ENCODE measurements at places on chromosomes 16 and 17. TPM values are rescaled to one million over a fixed set of nuclear protein-coding genes. Genes with fewer than 3 reads are reported as not detected.

- peak; percentile 51 for DNase-seq
Observed at GRCh38 chr17:45131616-45132319, 547 bp downstream of the PLCD3 start.

DNA sequence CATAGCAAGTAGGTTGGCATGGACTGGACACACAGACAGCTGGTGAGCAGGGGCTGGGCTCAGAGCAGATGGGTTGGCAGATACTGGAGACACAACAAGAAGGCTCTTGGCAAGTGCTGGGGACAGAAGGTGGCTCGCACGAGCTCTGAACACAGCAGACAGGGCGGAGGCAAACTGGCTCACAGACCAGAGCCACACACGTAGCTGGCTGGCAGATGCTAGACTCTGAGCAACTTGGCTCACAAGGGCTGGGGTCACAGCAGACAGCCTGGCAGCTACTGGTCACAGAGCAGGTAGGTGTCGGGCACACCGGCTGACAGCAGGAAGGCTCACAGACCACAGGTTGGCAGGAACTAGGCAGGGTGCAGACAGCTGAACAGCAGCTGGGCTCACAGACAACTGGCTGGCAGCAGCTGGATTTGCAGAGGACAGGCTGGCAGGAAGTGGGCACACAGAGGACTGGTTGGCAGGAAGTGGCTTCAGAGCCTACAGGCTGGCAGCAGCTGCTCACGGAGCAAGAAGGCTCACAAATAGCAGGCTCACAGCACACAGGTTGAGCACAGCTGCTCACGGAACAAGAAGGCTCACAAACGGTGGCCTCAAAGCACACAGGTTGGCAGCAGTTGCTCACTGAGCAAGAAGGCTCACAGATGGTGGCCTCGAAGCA lies 725 bp downstream of the KRTAP16-1 start:
- DNase-seq: peak; percentile 34

DNA sequence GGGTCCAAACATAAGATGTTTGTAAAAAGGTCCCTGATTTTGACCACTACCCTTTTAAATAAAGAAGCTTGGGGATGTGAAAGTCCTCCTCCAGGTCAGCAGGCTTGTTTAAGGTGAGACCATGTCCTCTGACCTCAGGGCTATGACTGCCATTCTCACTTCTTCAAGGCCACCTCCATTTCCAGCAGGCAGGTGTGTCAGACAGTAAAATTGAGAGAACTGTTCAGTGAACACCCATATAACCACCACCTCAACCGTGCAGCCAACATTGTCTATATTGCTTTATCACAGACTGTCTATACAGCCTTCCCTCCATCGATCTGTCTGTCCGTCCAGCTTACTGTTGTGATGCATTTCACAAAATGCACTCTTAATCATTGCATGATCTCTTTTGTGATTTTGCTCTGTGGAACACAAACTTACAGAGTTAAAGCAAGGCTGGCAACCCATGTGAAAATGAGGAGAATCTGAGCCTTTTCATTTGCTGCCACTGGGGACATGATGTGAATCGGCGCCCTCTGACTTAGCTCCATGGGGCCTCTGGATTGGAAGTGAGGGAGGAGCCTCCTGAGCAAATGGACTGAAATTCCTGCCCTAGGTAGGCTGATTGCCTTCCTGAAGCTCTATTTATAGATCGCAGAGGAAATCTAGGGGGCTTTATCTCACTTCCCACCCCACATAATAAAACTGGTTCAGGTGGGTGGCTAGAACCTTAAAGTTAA lies 53.8 kb downstream of the ZNRF1 start:
- no peak for DNase-seq

DNA sequence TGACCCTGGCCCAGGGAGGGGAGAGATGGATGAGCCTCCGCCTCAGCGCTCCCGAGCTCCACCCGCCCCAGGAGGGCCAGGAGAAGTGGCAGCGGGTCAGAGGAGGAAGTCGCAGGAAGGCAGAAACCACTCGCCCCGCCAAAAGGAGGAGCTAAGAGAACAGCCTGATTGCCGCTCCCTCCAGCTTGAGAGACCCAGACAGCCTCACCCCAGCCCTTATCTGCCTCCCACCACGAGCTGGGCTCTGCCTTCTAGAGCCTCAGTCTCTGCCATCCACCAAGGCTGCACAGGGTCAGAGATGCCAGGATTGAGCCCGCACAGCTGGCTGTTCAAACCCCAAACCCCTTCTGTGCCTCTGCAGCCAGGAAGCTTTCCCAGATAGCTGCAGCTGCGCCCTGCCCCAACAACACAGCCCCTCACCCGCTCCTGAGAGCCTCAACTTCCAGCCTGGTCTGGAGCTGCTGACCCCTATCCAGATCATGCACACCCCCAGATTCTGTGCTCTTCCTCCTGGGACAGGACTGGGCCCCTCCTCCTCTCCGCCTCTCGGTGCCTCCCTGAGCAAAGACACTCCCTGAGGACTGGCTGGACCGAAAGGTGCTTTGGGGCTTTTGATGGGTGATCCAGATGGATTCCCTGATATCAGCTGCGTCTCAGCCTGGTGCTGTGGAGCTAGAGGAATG lies 1.0 kb upstream of the ATP2A3 start:
- peak; percentile 21 for DNase-seq

GRCh38 chr16:70754851-70755600 lies 45.9 kb downstream of the VAC14 start:
- DNase-seq: no peak

Gene EVPLL
- not detected for total RNA-seq

Data from mammary epithelial cell (primary cell).